GM23338 (cell line): ENCODE measurements at places on chromosomes 4 and X. TPM values are rescaled to one million over a fixed set of nuclear protein-coding genes. Genes with fewer than 3 reads are reported as not detected.

The ZAR1 gene
- total RNA-seq: 0.78 and 1.6 TPM in 2 replicates

The EGF gene
- 1.9 and 3.0 TPM in 2 replicates for total RNA-seq

The TREX2 gene
- total RNA-seq: 1.7 and 4.6 TPM in 2 replicates

The FGF5 gene
- not detected in 2 replicates for total RNA-seq

The FAT4 gene
- total RNA-seq: 6.1 and 6.8 TPM in 2 replicates

The PRKX gene
- total RNA-seq: 43.5 and 71.8 TPM in 2 replicates

The STS gene
- total RNA-seq: 1.4 and 1.7 TPM in 2 replicates

The EGFL6 gene
- 2.6 and 2.8 TPM in 2 replicates for total RNA-seq

GRCh38 chr4:16437836-16438235 is 211.6 kb upstream of the TAPT1 start:
- DNase-seq: no peak

- DNase-seq: no peak
These were observed 19.7 kb upstream of the GPAT3 start for GRCh38 chr4:83516042-83516772.

DNA sequence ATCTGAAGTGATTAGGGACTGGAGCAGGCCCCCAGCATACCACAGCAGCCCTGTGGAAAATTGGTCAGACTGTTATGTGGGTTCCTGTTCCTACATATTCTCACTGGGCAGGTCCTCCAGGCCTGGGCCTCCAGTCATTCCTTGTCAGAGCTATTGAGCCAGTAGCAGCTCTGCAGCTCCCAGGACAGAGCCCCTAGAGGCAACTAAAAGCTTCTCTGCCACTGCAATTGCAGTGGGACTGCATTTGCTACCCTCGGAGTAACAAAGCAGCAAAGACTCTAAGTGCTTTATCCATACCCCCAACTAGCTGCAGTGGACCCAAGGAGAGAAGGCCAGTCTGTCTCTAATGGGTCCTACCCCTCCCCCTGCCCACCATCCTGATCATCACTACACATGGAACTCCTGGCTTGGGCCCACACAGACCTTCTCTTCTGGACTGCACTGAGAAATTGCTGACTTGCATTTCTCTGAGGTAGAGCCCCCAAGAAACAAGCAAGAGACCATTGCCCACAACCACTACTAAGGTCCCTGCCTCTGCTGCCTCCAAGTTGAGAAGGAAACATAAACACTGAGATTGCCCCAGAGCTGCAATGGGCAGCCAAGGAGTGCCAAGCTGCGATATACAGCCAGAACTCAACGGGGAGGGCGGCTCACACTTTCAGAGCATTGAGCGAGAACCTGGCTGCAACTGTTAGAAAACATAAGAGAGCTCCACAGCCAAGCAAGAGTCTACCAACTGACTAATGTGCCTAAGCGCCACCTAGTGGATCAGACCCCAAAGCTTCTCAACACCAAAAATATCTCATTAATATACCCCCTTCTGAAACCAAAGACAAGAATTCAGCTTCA is 738.7 kb upstream of the NDST4 start:
- peak; percentile 90 for DNase-seq

DNA sequence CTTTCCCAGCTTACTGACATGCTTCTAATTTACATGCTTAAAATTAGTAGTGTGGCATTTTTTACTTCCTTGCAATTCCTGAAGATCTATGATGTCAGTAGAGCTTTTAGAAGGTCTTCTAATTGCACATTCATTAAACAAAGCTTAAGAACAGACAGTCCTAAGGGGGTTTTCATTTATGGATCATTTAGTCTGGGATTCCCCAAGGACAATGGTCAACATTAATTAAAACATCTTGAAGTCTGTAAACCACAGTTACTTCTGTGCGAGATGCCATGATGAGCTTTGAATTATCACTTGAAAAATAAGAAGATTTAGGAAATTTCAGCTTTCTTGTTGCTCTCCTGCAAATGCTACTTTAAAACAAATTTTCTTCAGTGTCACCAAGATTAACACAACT is 20.2 kb downstream of the ANXA3 start:
- DNase-seq: no peak

- DNase-seq: peak; percentile 70
These were observed at the start of gene OTUD5 for GRCh38 chrX:48957477-48957826. TSS of gene OTUD5 (minus strand) at chrX:48957607. CDS start at chrX:48957570, 37 bp downstream.

DNA sequence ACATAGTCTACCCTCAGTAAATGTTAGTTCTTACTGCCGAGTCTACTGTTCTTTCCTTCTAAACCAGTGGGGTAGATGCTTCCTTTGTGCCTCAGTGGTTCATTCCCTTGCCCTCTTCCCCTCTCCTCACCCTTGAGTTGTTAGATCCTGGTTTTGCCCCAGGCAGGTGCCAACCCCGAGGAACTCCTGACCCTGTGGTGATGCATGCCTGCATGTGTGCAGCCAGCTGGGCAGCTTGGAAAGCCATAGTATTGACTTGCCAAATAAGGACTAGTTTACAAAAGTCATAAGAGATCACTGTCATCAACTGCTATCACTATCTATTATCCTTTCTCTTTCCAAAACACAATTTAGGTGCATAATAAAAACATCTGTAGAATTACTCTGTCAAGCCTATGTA is 50.9 kb downstream of the REPS2 start:
- DNase-seq: no peak

DNA sequence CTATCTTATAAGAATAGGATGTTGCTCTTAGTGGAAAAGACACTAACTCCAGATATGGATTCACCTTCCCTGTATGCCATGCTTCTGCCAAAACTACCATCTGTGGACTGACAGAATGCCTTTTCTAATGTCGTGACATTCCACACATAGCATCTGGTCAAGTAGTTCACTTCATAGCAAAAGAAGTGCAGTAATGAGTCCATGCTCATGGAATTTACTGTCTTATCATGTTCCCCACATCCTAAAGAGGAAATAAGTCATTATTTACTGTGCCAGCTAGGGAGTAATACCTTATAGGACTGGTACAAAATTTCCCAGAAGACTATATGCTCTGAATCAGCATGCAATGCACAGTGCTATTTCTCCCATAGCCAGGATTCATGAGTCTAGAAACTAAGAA is 562.4 kb downstream of the TLL1 start:
- DNase-seq: no peak

DNA sequence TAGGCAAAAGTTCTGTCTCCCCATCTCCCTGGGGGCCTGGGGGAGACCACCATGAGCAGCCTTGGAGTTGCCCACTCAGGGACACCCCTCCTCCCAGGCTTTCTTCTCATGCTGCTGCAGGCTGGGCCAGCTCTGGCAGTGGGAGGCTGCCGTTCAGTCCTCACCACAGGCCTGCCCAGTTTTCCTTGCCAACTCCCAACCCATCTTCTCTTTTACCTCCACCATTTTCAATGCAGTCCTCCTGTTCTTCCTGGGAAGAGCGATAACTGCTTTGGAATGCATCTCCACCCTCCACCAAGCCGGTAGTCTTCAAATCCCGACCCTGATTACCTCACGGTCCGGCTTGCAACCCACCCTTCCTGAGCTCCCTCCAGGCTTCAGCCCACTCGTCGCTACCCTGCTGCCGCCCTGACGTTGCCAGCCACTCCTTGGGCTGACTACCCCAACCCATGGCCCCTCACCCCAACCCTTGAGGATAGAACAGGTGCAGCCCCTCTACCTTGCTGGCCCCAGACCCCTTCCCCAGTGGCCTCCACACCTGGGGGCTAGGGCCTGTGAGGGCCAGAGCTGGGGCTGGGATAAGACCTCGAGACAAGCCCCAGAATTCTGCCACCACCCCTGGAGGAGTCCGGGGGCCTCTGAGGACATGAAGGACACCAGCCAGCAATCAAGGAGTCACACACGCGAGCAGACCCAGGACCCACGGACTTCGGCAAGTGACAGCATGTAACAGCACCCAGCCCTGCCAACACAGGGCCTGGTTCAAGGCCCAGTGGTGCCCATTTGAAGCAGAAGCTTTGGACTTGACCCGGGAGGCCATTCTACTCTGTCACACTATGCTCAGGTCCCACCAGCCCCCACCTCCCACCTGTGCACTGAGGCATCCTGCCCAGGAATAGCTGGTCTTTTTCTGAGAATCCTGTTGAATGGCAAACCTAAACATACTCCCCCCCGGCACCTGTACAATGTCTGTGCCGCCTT is 9.2 kb downstream of the WDR1 start:
- DNase-seq: no peak

DNA sequence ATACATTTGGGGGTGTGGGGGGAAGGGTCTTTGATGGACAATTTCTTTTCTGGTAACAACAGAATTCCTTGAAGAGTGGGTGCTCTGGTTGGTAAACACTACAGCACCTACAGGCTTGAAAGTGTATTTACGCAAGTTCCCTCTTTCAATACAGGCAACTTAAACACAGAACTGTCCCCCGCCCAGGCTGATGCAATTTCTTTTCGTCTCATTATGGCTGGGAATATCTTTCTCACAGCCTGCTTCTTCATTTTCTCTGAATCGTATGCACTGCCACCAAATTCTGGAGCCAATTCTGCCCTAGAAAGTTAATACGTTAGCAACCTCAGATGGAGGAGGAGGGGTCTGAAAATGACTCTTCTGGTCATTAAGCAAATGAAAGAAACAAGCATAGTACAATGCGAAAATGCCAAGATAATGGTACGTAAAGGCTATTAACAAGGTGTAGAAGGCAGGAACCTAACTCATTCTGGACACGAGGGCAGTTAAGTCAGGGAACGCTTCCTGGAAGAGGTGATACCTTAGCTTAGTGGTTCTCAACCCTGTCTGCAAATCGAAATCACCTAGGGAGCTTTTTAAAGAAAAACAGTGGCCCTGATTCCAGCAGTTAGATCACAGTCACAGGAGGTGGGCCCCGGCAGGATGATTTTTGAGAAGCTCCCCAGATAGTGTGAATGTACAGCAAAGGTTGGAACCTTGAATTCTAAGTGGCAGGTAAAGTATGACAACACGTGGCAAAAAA is 1.0 kb downstream of the AGA start:
- DNase-seq: peak; percentile 50

DNA sequence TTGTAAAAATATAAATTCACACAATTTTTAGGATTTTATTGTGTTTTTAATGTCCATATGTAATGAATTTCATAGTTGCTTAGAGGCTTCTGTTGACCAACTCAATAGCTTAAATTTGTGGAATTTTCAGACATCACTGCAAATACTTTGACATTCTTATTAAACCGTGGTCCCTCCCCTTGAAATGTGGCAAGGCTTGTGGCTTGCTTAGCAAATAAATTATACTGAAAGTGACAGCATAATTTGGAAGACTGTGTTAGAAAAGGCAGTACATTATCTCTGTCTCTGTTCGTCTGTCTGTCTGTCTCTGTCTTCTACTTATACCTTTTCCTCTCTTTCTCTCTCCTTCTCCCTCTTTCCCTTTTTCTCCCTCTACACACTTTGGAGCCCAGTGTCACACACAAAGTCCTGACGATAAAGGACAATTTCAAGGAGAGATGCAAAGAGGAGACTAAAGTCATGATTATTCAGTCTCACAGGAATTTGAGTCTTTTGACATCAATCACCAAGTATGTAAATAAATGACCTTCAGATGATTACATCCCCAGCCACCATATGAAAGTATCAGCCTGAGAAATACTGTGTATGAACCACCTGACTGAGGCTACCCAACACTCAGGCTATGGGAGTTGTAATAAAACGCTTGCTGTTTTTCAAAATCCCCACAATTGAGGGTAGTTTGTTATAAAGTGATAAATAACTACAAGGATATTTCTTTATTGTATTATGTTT is 21.0 kb upstream of the UGT2B7 start:
- no peak for DNase-seq

DNA sequence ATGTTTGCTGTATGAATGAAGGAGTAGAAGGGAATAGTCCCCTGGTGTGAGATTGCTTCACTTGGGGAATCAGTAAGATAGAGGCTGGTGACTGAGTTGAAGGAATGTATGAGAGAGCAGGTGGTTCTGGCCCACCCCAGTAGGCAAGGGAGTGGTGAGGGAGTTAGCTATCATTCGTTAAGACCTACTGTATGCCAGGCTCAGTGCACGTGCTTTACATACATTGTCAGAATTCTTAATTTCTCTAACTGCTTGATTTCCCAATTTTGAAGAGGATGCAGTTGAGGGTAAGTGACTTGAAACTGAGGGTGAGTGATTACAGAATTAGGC is 700 bp downstream of the VMA21 start:
- peak; percentile 11 for DNase-seq

GRCh38 chr4:177308847-177309521 is 690 bp upstream of the NEIL3 start:
- no peak for DNase-seq

DNA sequence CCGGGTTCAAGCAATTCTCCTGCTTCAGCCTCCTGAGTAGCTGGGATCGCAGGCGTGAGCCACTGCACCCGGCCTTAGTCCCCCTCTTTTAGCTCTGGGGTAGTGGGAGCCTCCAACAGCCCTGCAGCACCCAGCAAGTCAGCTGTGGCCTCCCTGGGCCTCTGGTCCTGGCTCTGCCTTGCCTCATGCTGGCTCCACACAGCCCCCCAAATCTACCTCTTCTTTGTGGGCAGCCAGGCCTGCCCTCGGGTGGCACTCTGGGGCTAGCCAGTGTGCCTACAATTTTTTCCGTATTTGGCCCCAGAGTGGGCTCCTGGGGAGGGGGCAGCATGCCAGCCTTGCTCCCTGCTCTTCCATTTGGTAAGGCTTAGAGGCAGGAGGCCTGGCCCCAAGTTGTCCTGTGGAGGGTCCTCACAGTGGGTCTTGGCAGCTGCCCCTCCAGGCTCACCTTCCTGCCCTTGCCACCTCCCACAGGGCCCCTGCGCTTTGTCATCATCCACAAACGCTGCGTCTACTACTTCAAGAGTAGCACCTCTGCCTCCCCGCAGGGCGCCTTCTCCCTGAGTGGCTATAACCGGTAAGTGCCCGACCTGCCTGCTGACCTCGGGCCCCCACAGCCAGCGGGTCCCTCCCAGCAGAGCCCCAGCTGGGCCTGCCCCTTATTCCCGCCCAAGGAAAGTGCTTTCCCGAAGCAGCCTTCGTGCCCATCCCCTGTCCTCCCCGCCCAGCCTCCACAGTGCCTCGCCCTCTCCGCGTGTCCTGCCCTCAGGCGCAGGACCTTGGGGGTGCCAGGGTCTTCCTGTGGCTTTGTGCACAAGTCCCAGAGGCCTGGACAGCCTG is 21.0 kb upstream of the ADD1 start:
- DNase-seq: no peak

- peak; percentile 67 for DNase-seq
These were observed 19.8 kb downstream of the CPE start for GRCh38 chr4:165398570-165398969.

GRCh38 chrX:137195991-137196390 is 162.2 kb upstream of the GPR101 start:
- no peak for DNase-seq

DNA sequence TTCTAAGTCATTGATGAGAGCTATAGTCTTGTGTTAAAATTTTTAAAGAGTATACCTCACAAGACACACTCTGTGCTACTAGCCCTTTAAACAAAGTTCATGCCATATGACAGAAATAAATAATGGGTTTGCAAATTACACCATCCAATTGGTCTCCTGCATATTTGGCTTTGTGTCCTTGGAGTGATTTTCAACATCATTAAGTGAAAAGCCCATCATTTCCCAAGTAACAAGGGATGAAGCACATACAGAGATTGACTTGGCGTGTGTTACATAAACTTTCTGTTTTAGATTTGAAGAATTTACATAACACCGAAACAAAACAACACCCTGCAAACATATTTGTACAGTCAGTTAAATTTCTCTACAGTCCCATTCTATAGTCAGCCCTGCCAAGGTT is 216.9 kb upstream of the NEIL3 start:
- no peak for DNase-seq
